Prostate gland (tissue), 2 donors: ENCODE measurements at places on chromosomes 7 and 10. TPM values are rescaled to one million over a fixed set of nuclear protein-coding genes. Genes with fewer than 3 reads are reported as not detected.

DNA sequence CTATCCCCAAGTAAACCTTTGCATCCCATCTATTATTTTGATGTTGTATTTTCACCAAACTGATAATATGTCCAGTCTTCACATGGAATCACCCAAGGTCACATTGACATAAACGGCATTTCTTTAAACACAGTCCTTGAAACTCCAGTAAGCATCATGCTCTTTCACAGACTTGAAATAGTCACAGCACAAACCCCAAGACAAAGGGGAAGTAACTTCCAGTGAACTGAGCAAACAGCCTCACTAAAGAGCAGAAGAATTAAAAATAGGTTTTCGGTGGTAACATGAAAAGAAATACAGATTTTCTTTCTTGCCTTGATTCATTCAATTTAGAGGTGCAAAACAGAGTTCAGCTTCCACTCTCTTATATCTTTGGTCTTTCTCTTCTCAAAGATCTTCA, 253.7 kb downstream of the SFMBT2 start:
- H3K36me3 ChIP-seq = no peaks in the 10 kb centered on the region
- DNase-seq = no peak
- no peak overlapping the region for H3K27ac ChIP-seq
- H3K4me1 ChIP-seq = no peaks in the 10 kb centered on the region
- no peak overlapping the region for H3K4me3 ChIP-seq

DNA sequence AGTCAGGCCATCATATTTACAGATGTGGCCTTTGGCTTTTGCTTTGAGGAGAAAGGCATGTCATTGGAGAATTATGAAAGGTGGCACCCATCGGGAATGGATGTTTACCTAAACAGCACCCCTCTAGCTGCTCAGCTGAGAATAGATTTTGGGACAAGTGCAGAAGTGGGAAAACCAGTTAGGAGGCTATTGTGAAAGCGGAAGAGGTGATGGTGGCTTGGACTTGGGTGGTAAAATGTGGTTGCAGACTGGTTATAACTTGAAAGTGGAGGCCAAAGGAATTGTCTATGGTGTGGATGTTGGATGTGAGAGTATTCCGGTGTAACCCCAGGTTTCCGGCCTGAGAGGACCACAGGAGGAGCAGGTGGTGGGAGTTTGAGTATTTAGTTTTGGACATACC, 5.2 kb upstream of the SLC12A9 start:
- no peak for DNase-seq
- H3K27ac ChIP-seq = no peak overlapping the region
- no peaks in the 10 kb centered on the region for H3K4me1 ChIP-seq
- no peaks in the 10 kb centered on the region for H3K27me3 ChIP-seq
- no peaks in the 10 kb centered on the region for H3K36me3 ChIP-seq

EPO gene
- not detected for total RNA-seq

GRCh38 chr10:47137311-47137851, 162.6 kb upstream of the GDF10 start:
- no peaks in the 10 kb centered on the region for H3K4me1 ChIP-seq
- H3K27me3 ChIP-seq = no peaks in the 10 kb centered on the region
- no peaks in the 10 kb centered on the region for H3K36me3 ChIP-seq
- H3K27ac ChIP-seq = no peak overlapping the region

AUTS2 gene
- total RNA-seq = 55.2 TPM

MSS51 gene
- 2.2 TPM for total RNA-seq

SLC18A2 gene
- total RNA-seq = 1.9 TPM

DNA sequence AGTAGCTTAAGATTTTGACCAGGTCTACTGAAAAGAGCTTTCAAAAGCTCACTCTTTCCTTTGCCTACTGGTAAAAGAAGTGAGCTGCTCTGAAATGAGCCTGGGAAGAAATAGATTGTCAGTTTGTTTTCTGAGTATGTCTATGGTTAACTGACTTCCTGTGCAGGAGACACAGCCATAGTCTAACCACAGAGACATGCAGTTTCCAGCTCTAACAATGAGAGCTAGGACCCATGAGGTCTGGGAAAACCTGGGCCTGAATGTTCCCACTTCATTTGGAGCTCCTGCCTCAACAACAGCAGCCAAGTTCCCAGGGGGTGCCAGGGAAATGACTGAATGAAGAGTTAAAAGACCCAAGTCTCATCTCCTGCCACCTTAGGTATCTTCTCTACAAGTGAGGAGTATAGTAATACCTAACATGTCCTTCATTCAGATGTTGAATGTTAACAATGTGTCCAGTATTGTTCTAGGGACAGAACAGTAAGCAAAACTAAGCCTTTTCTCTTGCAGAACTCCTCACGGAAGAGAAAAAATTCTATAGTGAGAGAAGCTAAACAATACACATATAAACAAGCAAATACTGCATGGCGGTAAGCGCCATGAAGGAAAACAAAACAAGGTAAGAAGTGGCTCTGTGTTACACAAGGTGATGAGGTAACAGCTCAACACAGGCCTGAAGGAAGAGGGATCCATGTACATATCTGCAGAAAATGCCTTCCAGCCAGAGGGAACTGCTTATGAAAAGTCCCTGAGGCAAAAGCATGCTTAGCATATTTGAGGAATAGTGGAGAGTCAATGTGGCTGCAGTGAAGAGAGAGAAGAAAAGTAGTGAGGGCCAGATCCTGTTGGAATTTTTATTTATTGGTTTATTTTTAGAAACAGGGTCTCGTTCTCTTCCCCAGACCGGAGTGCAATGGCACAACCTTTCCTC, 26.4 kb upstream of the ANKRD1 start:
- H3K27me3 ChIP-seq = no peaks in the 10 kb centered on the region
- no peak overlapping the region for H3K27ac ChIP-seq
- no peaks in the 10 kb centered on the region for H3K4me1 ChIP-seq
- DNase-seq = no peak
- H3K36me3 ChIP-seq = no peaks in the 10 kb centered on the region
